ENCODE measurements at places on chromosomes 12 and 14. TPM values are rescaled to one million over a fixed set of nuclear protein-coding genes. Genes with fewer than 3 reads are reported as not detected.

FGF23 gene
- not detected for total RNA-seq

CATSPERB gene
- total RNA-seq = not detected

CD69 gene
- 0.28 TPM for total RNA-seq

OR11H6 gene
- total RNA-seq = not detected

ALX1 gene
- total RNA-seq = 0.09 TPM

DLGAP5 gene
- total RNA-seq = 57.8 TPM

BRAP gene
- total RNA-seq = 16.3 TPM

AMN gene
- 0.19 TPM for total RNA-seq

FAIM2 gene
- total RNA-seq = not detected

SDS gene
- total RNA-seq = not detected

PRB2 gene
- total RNA-seq = not detected

P2RX2 gene
- total RNA-seq = not detected

C14orf132 gene
- total RNA-seq = 0.66 TPM

APOF gene
- total RNA-seq = not detected

INSM2 gene
- total RNA-seq = not detected

Data from endothelial cell of coronary artery (primary cell).